ENCODE measurements at places on chromosomes 11 and 22. TPM values are rescaled to one million over a fixed set of nuclear protein-coding genes. Genes with fewer than 3 reads are reported as not detected.
A peak's percentile ranks its signal among the peaks of the same experiment; 100 is the strongest.

MYEOV gene
- polyA plus RNA-seq = 11.1 TPM

OR4D5 gene
- polyA plus RNA-seq = not detected

- no peak overlapping the region for H3K4me3 ChIP-seq
- DNase-seq = no peak
- peaks cover 11% of the 10 kb centered on the region for H3K4me1 ChIP-seq
- H3K27me3 ChIP-seq = peaks cover 77% of the 10 kb centered on the region
Measured at GRCh38 chr22:41975299-41976069, 6.2 kb downstream of the SEPTIN3 start.

- no peak overlapping the region for H3K4me3 ChIP-seq
- no peaks in the 10 kb centered on the region for H3K36me3 ChIP-seq
- H3K27me3 ChIP-seq = no peaks in the 10 kb centered on the region
- DNase-seq = no peak
- no peaks in the 10 kb centered on the region for H3K4me1 ChIP-seq
Measured at GRCh38 chr11:72860592-72860991, 46.4 kb downstream of the ATG16L2 start.

- no peak overlapping the region for H3K4me3 ChIP-seq
- no peak for DNase-seq
- peaks cover 13% of the 10 kb centered on the region for H3K36me3 ChIP-seq
- no peak overlapping the region for H3K27ac ChIP-seq
- no peaks in the 10 kb centered on the region for H3K27me3 ChIP-seq
Measured at GRCh38 chr11:34158661-34159060, 53.2 kb downstream of the NAT10 start.

GRCh38 chr11:45805305-45806071 is 539 bp downstream of the SLC35C1 start:
- peak; percentile 77 for DNase-seq
- H3K27me3 ChIP-seq = no peaks in the 10 kb centered on the region
- peak overlapping the region; percentile 89 for H3K27ac ChIP-seq
- peak overlapping the region; percentile 63 for H3K4me3 ChIP-seq
- peaks cover 3% of the 10 kb centered on the region for H3K36me3 ChIP-seq

DNA sequence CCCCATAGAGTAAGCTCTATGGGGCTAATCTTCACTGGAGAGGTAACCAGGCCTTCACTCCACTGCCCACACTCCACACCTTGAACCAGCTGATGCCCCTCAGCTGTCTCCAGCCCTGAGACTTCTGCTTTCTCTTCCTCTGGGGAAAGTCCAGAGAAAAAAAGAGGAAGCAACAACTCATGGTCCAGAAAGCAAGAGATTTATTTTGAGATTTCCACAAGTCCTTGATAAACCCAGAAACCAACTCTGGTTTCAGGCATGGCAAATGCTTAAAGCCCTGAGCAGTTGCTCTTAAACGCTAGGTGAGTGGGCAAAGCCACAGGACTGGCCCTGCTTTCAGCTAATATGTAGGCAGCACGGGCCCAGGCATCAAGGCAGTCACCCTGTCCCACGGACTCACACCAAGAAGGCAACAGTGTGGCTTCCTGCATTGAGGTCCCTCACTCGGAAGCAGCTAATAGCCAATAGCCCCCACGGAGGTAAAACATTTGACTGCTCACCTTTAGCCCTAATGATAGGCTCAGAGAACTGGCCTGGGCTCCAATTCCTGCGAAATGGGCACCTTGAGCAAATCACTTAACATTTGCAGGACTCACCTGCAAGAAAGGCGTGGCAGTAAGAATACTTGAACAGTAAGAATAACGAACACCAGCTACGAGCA is 4.3 kb downstream of the CYB561A3 start:
- peaks cover 16% of the 10 kb centered on the region for H3K36me3 ChIP-seq
- H3K4me1 ChIP-seq = peaks cover 18% of the 10 kb centered on the region
- no peak overlapping the region for H3K27ac ChIP-seq
- H3K4me3 ChIP-seq = no peak overlapping the region

- no peaks in the 10 kb centered on the region for H3K36me3 ChIP-seq
- H3K4me3 ChIP-seq = no peak overlapping the region
- H3K27me3 ChIP-seq = no peaks in the 10 kb centered on the region
- no peak for DNase-seq
Measured at GRCh38 chr11:88644724-88645123, 307.2 kb upstream of the CTSC start.

DNA sequence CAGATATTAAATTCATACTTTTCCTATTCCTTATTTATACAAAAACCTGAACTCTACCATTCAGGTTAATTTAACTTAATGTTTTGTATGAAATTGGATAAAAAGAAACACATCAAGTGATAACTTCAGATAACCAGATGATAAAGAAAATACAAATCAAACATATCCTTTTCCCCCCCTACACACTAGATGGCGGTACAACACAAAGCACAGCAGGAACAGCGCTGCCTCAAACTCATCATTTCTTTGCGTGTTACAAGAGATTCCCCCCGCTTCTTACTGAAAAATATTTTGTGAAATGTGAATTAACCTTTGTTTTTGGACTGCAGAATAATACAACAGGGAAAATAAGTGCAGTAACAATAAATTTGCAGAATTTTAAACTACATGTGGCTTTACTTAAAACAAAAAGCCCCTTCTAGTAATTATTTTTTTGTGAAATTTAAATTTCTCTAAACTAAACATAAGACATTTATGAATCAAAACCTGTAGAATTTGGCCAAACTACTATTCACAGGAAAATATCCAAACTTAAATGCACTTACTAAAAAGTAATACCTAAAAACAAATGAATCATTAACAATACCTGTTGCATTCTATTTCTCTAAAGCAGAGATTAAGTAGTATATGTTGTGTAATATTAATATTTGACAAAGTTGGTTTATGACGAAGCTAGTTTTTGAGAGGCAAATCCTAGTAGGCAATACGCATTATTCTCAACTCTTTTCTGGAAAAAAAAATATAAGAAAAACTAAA is 74.4 kb downstream of the ARHGAP32 start:
- H3K27me3 ChIP-seq = no peaks in the 10 kb centered on the region
- peaks cover 14% of the 10 kb centered on the region for H3K4me1 ChIP-seq
- no peaks in the 10 kb centered on the region for H3K36me3 ChIP-seq
- no peak for DNase-seq
- no peak overlapping the region for H3K27ac ChIP-seq
- H3K4me3 ChIP-seq = no peak overlapping the region

GRCh38 chr11:34481307-34481706 is 32.3 kb downstream of the ELF5 start:
- H3K27me3 ChIP-seq = no peaks in the 10 kb centered on the region
- no peak overlapping the region for H3K4me3 ChIP-seq
- no peaks in the 10 kb centered on the region for H3K4me1 ChIP-seq
- H3K36me3 ChIP-seq = no peaks in the 10 kb centered on the region
- DNase-seq = no peak

DNA sequence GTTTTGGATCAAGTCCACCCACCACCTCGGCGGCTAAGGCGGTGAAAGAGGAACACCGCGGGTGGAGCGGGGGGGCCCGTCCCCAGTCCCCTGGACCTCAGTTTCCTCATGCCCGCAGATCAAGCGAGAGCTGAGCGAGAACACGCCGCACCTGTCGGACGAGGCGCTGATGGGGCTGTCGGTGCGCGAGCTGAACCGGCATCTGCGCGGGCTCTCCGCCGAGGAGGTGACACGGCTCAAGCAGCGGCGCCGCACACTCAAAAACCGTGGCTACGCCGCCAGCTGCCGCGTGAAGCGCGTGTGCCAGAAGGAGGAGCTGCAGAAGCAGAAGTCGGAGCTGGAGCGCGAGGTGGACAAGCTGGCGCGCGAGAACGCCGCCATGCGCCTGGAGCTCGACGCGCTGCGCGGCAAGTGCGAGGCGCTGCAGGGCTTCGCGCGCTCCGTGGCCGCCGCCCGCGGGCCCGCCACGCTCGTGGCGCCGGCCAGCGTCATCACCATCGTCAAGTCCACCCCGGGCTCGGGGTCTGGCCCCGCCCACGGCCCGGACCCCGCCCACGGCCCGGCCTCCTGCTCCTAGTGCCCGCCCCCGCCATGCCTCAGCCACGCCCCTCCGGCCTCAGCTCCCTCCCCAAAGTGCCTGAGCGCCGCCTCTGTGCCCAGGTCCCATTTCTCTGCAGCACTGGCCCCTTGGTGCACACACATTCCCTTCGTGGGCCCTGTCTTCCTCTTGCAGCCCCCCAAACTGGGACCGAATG is 12.7 kb downstream of the MAFF start:
- DNase-seq = peak; percentile 83
- H3K4me3 ChIP-seq = peak overlapping the region; percentile 38
- peaks cover 36% of the 10 kb centered on the region for H3K4me1 ChIP-seq

GRCh38 chr11:15180212-15180792 is 65.6 kb downstream of the INSC start:
- H3K4me1 ChIP-seq = no peaks in the 10 kb centered on the region
- H3K27me3 ChIP-seq = no peaks in the 10 kb centered on the region
- no peak overlapping the region for H3K4me3 ChIP-seq
- H3K27ac ChIP-seq = no peak overlapping the region
- DNase-seq = no peak
- no peaks in the 10 kb centered on the region for H3K36me3 ChIP-seq

DNA sequence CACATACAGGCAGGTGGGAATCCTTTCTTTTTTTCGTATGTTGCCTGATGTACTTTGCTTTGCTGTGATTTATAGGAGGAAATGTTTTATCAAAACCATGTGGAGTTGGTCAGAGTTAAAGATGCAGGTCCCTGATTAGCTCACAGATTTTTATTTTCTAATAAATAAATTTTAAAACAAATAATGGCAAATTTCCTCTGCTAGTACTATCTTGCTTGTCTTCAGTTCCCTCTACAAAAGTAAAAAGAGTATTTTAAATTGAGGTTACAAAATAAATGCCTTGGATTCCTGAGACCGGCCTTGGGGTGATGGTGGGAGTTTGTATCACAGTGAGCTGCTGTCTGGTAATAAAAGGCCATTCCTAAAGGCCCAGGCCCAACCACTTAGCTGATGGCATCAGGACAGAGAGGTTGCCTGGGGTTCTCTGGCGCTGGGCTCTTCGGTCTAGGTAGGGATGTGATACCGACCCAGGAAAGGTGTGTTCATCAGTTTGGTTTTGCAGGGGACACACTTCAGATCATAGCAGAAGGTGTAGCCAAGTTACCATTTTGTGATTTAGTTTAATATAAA is 129.0 kb downstream of the TBC1D22A start:
- no peak for DNase-seq
- H3K4me3 ChIP-seq = no peak overlapping the region
- no peaks in the 10 kb centered on the region for H3K27me3 ChIP-seq
- H3K36me3 ChIP-seq = no peaks in the 10 kb centered on the region
- peaks cover 18% of the 10 kb centered on the region for H3K4me1 ChIP-seq

DNA sequence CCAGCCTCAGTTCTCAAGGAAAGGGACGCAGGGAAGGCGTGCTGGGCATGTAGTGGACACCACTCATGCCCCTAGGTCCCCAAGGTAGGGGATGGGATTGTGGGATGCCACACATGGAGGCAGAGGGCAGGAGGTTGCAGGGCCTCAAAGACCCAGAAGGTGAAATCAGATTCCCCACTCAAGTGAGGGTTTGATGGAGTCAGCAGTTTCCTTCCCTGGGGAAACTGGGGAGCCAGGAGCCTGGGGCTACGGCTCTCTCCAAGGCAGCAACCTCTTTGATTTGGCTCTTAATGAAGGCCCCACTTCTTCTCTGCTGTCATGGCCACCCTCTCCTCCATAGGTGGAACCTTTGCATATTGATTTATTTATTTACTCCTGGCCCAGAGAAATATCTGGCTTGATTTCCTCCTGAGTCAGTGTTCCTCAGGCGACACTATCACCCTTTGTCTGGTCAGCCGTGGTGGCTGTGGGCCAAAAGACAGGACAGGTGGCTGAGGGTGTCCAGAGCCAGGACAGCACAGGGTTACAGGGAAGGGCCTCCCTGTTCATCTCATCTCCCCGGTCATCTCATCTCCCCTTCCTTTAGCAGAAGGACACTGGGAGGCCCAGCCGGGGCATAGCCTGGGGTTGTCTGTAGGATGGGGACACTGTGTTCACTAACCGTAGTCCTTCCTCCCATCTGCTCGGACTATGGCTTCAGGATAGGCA is 9.6 kb downstream of the GNAZ start:
- no peak for DNase-seq
- no peaks in the 10 kb centered on the region for H3K36me3 ChIP-seq
- no peak overlapping the region for H3K27ac ChIP-seq
- H3K4me1 ChIP-seq = no peaks in the 10 kb centered on the region
- no peak overlapping the region for H3K4me3 ChIP-seq

DNA sequence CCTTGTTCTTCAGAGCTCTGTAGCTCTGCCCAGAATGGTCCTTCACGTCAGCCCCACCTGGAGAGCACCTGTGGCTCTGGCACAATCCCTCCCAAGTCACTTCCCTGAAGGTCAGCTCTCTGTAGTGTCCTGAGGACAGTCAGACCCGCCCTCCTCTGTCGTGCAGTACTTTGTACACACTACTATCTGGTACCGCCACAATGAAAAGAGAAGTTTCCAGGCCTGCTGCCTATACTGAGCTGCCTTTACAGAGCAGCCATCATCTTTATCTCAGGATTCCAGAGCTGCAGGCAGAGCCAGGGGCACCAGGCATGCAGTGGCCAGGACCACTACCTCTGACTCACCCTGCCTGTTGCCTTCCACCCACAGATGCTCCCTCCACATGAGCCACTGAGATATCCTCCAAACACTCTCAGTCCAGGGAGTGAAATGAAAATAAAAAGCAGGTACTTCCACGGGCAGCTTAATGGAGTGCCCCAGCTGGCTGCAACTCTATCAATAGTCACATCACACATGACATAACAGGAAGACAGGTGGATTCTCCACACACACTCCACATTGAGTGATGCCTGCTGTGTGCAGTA is 7.3 kb downstream of the PACSIN2 start:
- no peaks in the 10 kb centered on the region for H3K4me1 ChIP-seq
- no peak overlapping the region for H3K4me3 ChIP-seq
- no peaks in the 10 kb centered on the region for H3K27me3 ChIP-seq

- no peaks in the 10 kb centered on the region for H3K27me3 ChIP-seq
- no peak for DNase-seq
- no peaks in the 10 kb centered on the region for H3K4me1 ChIP-seq
Measured at GRCh38 chr22:40469181-40469580, 98.8 kb downstream of the SGSM3 start.

Data from sigmoid colon (tissue), 7 donors.